ENCODE measurements at places on chromosomes 16 and 17.

DNA sequence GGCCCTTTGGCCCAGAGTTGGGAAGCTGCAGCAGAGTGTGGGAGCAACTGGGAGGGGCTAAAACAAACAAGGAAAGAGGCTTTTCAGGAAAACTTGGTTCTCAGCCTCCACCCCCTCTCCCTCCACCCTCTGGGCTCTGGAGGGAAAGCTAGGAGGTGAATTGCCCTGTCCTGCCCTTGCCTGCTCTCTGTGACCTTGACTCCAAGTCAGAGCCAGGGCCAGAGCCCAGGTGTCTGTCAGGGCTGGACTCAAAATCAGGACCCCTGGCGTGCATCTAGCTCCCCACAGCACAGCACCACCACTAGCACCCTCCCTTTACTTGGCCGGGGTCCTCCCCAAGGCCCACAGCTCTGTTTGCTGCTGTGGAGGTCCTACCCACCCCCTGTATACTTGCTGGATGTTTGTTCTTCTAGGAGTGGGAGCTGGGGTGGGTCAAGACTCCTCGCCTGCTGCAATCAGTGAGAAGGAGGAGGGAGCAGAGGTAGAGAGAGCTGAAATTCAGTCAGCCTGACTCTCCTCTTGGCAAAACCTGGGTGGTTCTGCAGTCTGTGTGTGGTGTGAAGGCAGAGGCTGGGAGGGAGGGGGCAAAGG lies 2.8 kb upstream of the NR1D1 start:
- no peak for DNase-seq

DNA sequence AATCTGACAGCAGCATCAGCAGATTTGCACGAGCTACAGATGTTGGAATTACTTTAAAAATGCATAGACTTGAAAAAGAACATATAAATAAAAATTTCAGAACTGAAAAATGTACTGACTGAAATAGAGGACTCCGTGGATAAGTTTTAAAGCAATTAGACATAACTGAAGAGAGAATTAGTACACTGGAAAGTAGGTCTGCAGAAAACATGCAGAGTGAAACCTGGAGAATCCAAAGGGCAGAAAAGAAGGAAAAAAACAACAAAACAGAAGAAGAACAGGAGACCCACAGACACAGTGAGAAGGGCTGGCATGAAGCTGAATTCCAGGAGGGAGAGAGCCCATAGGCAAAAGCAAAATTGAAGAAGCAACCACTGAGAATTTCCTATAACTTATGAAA lies 57.2 kb upstream of the ENPP7 start:
- no peak for DNase-seq

- peak; percentile 96 for DNase-seq
These were observed at the start of the genes ITFG1 and PHKB for GRCh38 chr16:47460711-47461597. ITFG1 (minus strand) TSS chr16:47461063; CDS start chr16:47461045, 18 bp downstream. PHKB (plus strand) TSS chr16:47461331; CDS start chr16:47461351, 20 bp downstream.

GRCh38 chr16:83835586-83836566 lies 28.1 kb downstream of the HSBP1 start:
- DNase-seq = no peak

- no peak for DNase-seq
These were observed 860 bp upstream of the DCAF7 start for GRCh38 chr17:63549289-63549945.

- no peak for DNase-seq
These were observed at the start of gene CRHR1 for GRCh38 chr17:45784293-45784740. CRHR1 (plus strand) TSS chr17:45784320; CDS start chr17:45784545, 225 bp downstream.

- no peak for DNase-seq
These were observed 740.9 kb downstream of the CDH8 start for GRCh38 chr16:61295311-61295710.

DNA sequence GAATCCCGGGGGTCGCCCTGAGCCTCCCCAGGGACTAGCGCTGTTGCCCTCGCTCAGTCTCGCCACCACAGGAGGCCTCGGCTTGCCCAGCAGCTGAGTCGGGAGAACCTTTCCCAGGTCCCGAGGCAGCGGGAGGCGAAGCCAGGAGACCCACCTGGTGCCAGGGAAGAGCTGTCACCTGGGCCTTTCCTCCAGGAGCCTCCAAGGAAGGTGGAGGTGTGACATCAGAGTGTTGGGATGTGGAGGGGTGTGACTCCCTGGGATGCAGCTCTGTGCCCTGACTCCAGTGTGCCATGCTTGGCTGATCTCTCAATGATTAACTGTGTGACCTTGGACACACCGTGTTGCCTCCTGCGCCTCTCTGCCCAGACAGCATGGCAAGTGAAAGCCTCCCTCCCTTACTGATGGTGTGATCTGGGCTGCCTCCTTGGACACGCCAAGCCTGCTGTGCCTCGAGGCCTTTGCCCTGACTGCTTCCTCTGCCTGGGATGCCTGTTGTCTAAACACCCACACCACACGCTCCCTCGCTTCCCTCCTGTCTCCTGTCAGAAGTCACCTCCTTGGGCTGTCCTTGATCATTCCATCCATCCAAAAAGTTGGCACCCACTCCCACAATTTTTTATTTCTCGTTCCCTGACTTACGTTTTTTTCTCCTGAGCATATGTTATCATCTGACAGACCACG lies 88.0 kb downstream of the CMIP start:
- no peak for DNase-seq

- peak; percentile 89 for DNase-seq
These were observed 89.9 kb downstream of the C16orf78 start for GRCh38 chr16:49463529-49463928.

DNA sequence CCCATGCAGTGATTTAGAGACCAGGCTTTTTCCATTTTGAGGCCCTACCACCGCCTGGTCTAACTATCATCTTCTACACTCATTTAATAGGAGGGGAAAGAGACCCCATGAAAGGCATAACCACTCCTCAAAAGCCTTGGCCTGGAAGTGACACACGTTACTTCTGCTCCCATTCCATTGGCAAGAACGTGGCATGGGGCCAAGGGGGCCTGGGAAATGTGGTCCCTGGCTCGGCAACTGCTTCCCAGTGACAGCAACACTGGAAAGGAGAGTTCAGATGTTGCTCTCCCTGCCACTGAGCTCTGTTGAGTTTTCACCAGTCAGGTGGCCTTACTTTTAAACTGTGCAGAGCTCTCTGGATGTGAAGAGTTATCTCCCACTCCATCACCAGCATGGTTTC lies 45.2 kb upstream of the MAP3K14 start:
- no peak for DNase-seq

- no peak for DNase-seq
These were observed 623 bp downstream of the CACNA1G start for GRCh38 chr17:50560931-50561745.

DNA sequence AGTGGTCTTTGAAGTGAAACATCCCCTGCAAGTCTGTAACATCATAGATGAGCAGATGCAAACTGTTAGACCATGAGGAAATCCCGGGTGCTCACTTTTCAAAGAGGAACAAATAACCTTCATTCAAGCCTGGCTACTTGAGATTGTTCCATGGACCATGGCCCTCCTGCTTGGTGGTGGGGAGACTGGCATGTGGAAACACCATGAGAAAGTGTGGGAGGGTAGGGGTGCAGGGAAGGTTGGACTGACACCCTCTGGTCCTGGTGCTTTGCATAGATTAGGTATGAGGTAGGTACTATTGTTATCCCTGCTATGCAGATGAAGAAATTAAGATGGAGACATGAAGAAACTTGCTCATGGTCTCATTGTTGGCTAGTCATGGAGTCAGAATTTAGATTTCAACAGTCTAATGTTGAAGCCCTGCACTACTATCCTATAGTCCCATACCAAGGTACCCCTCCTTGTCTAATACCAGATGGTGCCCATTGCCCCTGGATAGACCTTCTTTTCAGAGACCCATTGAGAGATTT lies 59.0 kb downstream of the SPACA3 start:
- DNase-seq = no peak

GRCh38 chr17:5785338-5785737 lies 201.0 kb upstream of the NLRP1 start:
- no peak for DNase-seq

DNA sequence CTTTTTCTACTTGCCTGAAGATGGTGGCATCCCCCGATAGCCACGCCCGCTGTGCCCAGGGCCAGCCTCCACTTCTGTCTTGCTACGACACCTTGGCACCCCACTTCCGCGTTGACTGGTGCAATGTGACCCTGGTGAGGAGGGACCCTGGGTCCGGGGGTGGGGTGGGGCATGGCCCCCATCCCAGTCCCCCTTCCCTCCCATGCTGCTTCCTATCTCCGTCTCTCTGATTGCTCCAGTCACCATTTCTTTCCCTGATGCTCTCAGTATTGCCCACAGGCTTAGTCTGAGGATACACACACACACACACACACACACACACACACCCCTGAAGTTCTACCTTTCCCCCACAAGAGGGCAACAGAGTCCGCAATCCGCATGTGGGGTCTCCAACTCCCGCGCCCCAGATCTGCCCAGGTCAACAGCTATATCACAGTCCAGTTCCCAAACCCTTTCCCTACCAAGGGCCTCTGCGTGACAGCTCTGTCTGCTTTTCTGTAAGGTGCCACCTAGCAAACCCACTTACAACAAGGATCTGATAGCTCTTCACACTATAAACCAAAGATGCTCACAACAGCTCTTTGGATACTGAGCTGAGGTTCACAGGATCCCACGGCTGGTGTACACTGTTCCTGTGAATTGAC lies 3.4 kb downstream of the SGCA start:
- DNase-seq = peak; percentile 44

DNA sequence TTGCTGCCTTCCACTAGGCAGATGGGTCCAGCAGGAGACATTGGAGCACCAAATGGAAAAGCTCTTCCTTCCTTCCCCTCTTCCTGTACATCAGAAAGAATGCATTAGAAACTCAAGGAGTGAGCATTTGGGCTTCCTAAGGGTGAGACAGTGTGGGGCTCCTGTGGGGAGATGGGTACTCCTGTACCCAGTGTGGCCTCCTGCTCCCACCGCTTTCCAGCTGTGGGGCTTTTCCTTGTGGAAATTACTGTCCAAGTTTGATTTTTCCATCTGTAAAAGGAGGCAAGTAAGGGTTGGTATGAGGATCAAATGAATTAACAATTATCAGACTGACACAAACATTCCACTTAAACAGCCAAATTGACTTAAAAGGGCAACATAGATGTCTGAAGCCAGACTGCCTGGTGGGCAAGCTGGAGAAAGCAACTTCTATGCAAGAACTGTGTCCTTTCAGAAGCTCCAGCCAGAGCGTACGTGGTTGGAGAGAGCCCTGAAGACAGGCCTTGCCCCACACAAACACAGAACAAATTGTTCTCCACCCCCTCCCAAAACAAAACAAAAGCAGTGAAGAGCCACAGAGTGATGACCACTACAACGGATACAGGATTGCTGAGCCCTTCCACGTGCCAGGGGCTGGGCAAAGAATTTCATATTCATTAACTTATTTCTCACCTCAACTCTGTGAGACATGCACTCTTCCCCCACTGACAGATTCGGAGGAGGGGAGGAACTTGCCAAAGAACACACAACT lies 23.1 kb upstream of the ALDH3A1 start:
- no peak for DNase-seq

- DNase-seq = no peak
These were observed 55.3 kb downstream of the NOG start for GRCh38 chr17:56648806-56649205.

- no peak for DNase-seq
These were observed 211.0 kb upstream of the MAF start for GRCh38 chr16:79811541-79811940.

DNA sequence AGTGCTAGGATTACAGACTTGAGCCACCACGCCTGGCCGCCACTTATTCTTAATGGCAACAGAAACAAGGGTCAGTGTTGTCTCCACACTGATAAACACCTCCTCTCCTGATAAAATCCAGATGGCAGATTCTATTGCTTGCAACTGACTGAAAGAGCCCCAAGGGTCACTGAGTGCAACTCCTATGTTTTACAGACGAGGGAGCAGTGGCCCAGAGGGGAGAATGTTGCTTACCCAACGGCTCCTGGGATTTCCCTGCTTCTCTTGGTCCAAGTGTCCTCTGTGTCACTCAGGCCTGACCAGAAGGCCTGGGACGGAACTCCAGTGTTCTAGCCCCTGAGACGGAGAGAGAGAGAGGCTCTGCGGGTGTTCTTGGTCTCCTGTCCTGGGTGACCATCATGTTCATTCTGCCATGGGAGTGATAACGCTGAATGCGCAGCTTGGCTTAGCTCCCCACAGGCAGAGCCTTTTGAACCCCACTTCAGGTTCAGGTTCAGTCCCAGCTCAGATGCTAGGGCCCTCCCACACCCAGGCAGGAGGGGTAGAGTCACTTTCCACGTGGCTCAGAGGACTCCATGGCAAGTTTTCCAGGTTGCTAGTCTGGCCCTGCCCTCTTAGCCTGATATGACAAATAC lies 77.3 kb upstream of the NLRP1 start:
- no peak for DNase-seq

DNA sequence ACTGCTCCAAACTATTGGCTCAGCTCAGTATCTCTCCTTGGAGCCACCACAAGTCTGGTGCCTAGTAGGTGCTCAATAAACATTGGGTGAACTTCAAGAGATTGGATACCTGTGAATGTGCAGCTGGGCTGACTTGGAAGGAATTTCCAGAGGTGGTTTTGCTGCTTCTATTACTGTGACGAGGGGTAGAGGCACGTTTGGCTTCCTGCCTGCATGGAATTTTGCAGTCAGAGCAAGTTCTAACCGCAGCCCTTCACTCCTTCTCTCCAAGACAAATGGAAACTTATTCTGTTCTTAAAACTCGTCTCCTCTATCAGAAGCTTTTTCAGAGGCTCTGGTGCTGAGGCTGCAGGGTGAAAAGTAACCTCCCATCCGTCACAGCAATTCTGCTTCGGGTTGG lies 342.5 kb downstream of the CPPED1 start:
- no peak for DNase-seq

DNA sequence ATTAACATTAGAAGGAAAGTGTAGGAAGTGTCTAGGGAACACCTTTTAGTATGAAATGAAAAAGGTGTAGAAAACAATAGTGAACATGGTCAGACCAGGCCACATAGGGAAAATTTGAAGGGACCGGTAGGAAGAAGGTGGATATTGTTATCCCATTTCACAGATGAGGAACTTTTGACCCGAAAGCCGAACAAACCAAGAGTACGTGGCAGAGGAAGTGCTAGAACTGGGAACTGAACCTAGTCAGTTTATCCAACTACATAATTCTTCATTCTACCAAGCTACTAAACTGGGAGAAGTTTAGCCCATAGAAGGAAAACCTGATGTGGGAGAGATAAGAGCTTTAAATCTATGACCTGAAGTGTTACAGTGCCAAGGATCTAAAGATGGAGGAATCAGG lies 43.2 kb downstream of the YPEL2 start:
- DNase-seq = no peak

DNA sequence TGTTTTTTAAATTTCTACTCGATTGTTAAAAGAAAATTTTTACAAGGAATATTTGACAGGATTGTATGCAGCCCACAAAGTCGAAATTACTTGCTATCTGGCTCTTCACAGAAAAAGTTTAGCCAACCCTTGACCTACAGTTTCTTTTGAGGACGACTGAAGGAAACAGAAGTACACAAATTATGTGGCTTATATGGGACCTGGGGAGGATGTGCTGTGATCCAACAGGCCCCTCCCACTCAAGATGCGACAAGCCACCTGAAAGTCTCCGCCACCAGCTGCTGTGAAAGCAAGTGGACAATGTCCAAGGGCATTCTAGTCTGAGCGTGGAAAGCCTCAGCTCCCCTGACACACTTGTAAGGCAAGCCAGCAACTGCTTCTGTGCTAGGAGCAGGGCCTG lies 42.4 kb upstream of the SLC25A19 start:
- DNase-seq = no peak

GRCh38 chr17:441155-441950 lies 88.7 kb upstream of the RPH3AL start:
- no peak for DNase-seq
